ENCODE measurements at places on chromosomes 1 and 21.

DNA sequence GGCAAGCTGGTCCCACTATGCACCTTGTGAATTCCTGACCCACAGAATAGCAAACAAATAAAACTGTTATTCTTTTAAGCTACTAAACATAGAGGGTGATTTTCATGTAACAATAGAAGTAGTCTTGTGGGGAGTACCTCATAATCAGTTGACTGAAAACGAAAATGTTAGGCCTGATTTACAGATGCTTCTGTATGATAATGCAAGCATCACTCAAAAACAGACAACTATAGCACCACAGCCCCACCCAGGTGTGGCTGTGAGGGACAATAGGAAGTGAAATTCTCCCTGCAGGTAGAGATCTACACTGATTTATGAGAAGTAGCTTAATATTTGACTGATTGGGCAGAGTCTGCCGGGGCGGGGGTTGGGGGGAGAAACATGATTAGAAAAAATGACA is 26.5 kb upstream of the KRTAP19-8 start:
- H3K27ac ChIP-seq: no peak overlapping the region
- H3K4me1 ChIP-seq: no peaks in the 10 kb centered on the region
- H3K36me3 ChIP-seq: no peaks in the 10 kb centered on the region
- DNase-seq: no peak
- no peak overlapping the region for H3K4me3 ChIP-seq
- H3K27me3 ChIP-seq: peaks cover 2% of the 10 kb centered on the region

GRCh38 chr1:192927496-192927895 is 118.7 kb downstream of the RGS2 start:
- no peaks in the 10 kb centered on the region for H3K27me3 ChIP-seq
- H3K27ac ChIP-seq: no peak overlapping the region
- H3K4me3 ChIP-seq: no peak overlapping the region
- DNase-seq: no peak
- no peaks in the 10 kb centered on the region for H3K36me3 ChIP-seq

DNA sequence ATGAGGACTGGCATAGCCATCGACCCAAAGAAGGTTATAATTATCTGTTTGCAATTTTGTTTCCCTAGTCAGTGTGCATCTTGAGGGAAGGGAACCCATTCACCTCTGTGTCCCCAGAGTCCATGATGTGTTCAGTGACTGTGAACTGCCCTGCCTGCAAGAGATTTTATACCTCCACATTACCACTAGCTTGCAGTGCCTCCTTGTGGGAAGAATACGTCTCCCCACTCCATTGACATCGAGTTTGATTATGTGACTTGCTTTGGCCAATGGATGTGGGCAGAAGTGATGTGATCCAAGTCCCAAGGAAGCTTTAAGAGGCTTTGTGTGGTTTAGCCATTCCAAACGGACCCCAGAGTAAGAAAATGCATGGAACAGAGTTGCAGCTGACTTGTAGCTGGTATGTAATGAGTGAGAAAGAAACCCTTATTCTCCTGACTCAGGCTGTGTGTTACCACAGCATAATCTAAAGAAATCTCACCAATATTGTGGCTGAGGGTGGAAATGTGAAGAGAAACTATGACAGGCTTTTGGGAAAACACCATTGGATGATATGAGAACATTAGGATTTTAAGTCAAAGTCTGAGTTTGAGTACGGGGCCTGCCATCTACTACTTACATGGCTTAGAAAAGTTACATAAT is 47.8 kb upstream of the NRDC start:
- no peaks in the 10 kb centered on the region for H3K36me3 ChIP-seq
- no peak overlapping the region for H3K4me3 ChIP-seq
- peak; percentile 18 for DNase-seq
- no peaks in the 10 kb centered on the region for H3K4me1 ChIP-seq
- peaks cover 3% of the 10 kb centered on the region for H3K27me3 ChIP-seq
- no peak overlapping the region for H3K27ac ChIP-seq

DNA sequence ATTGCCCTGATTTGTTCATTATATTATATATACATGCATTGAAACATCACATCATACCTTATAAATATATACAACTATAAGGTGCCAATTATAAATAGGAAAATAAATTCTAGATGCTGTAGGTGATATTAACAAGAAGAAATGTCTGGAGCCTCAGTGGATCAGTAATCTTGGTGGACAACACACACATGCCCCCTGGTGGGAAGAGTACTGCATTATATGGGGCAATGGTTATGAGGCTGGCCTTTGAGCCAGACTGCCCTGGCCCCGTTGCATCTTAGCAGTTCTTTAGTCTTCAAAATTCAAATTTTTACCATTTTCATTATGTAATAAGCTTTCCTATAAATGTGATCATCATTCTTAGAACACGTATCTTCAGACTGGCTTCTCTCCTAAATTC is 335.0 kb upstream of the GREM2 start:
- no peaks in the 10 kb centered on the region for H3K27me3 ChIP-seq
- H3K27ac ChIP-seq: no peak overlapping the region
- no peaks in the 10 kb centered on the region for H3K4me1 ChIP-seq
- DNase-seq: peak; percentile 25
- no peaks in the 10 kb centered on the region for H3K36me3 ChIP-seq

GRCh38 chr1:178126741-178127185 is 32.9 kb downstream of the RASAL2 start:
- H3K4me1 ChIP-seq: no peaks in the 10 kb centered on the region
- no peaks in the 10 kb centered on the region for H3K27me3 ChIP-seq
- H3K36me3 ChIP-seq: no peaks in the 10 kb centered on the region
- H3K4me3 ChIP-seq: no peak overlapping the region

DNA sequence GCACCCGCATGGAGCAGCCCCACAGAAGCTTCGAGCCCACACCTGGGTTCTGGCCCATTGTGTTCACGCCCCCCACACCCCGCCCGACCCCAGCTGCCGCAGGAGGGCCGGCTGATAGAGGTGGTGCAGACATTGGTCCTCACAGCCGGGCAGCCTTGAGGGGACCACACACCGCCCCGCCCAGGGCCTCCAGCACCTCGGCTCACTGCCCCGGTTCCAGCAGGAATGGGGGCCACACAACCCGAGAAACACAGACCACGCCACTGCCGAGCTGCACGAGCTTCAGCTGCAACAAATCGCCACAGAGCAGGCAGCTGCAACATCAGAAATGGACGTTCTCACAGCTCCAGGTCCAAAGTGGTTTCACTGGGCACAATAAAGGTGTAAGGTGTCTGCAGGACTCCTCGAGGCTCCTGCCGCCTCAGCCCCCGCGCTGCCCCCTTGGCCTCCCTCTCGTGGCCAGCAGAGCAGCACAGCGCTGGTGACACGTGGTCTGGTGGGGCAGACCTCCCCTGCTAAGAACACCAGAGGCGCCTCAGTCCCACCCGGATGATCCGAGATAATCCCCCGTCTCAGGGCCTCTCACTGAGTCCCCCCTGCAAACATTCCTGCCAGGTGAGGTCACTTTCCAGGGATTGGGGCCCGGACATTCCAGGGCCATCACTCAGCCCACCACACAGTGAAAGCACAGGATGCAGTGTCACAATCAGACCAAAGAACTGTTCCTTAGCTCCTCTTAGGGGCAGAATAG is 62.3 kb upstream of the ADARB1 start:
- no peaks in the 10 kb centered on the region for H3K36me3 ChIP-seq
- H3K4me1 ChIP-seq: peaks cover 4% of the 10 kb centered on the region
- H3K27me3 ChIP-seq: peaks cover 28% of the 10 kb centered on the region
- DNase-seq: no peak
- H3K4me3 ChIP-seq: no peak overlapping the region

- H3K27ac ChIP-seq: no peak overlapping the region
- H3K4me1 ChIP-seq: no peaks in the 10 kb centered on the region
- no peaks in the 10 kb centered on the region for H3K27me3 ChIP-seq
- no peaks in the 10 kb centered on the region for H3K36me3 ChIP-seq
- H3K4me3 ChIP-seq: no peak overlapping the region
- no peak for DNase-seq
Observed at GRCh38 chr21:23488245-23488644, 2119.0 kb downstream of the MRPL39 start.

- peak; percentile 74 for DNase-seq
- H3K4me3 ChIP-seq: no peak overlapping the region
- no peaks in the 10 kb centered on the region for H3K36me3 ChIP-seq
- H3K27ac ChIP-seq: no peak overlapping the region
Observed at GRCh38 chr1:204989266-204990058, 53.5 kb upstream of the CNTN2 start.

All from activated CD8-positive, alpha-beta T cell treated with anti-CD3 and anti-CD28 coated beads for 36 hours (primary cell).